Activated CD8-positive, alpha-beta T cell treated with anti-CD3 and anti-CD28 coated beads for 36 hours (primary cell): ENCODE measurements at places on chromosomes 5 and 9. TPM values are rescaled to one million over a fixed set of nuclear protein-coding genes. Genes with fewer than 3 reads are reported as not detected.

DNA sequence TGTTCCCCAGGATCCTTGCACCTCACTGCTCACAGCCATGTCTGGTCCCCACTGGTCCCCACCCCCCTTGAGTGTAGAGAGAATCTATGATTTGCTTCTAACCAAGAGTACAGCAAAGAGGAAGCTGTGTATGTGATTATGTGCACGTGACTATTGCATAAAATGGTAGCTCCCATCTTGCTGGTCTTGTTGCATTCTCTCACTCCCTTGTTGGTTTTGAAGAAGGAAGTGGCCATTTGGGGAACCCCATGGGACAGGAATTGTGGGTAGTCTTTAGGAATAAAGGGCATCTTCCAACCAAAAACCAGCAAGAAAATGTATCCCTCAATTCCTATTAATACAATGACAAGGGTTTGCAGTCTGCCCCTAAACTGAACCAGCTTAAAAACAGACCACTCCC lies 5.2 kb upstream of the FCN2 start:
- H3K4me3 ChIP-seq, result no peak overlapping the region
- no peaks in the 10 kb centered on the region for H3K4me1 ChIP-seq
- DNase-seq, result no peak
- no peak overlapping the region for H3K27ac ChIP-seq
- H3K36me3 ChIP-seq, result no peaks in the 10 kb centered on the region

DNA sequence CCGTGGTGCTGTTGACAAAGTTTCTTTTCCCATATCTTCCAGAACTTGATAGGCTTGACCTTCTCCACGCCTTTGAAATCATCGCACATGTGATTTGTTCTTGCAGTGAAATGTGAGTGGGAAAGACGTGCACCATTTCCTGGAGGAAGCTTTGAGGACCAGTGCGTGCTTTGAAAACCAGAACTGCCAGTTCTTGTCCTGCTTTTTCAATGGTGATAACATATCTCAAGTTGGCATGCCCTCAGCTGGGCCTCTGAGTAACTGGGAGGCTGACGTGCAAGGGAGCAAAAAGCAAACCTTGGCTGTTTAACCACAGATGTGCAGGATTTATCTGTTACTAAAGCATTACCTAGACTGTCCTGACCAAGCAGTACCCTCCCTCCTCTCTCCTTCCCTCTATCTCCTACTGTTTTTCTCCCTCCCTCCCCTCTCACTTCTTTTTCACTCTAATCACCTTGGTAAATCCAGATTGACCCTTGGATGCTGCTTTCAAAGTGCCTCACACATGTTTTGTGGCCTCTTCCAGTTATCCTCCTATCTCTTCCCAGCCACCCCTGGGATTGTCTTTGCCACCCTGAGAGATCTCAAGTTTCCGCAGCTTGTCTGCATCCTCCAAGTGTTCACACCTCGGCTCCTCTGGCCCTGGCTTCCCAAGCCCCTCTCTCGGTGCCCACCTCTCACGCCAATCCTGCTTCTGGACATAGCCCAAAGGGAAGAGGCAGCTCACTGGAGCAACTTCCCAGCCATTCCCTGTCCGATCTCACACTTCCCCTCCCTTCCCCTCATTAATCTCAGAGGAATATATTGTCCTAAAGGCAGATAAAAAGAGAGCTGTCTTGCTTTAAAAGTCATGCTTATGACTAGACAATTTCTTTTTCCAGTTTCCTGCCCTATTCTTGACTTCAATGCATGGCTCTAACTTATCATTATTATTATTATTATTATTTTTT lies 198.3 kb downstream of the ERCC6L2 start:
- no peak overlapping the region for H3K4me3 ChIP-seq
- no peaks in the 10 kb centered on the region for H3K36me3 ChIP-seq
- no peak for DNase-seq
- no peaks in the 10 kb centered on the region for H3K4me1 ChIP-seq
- no peaks in the 10 kb centered on the region for H3K27me3 ChIP-seq

DNA sequence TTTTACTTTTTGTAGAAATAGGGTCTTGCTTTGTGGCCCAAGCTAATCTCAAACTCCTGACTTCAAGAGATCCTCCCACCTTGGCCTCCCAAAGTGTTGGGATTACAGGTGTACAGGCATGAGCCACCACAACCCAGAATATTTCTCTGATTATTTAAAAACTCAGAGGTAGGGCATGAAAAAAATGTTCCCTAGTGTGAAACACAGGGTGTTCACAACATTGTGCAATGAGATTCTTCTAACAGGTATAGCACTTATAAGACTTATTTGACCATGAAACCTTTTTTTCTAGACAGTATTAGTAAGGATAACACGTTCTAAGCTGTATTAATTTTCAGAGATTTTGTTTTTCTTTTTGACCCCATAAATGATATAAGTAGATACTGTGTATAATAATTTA lies 13.1 kb upstream of the PTGER4 start:
- H3K4me1 ChIP-seq, result peaks cover 27% of the 10 kb centered on the region
- H3K27ac ChIP-seq, result no peak overlapping the region
- no peak overlapping the region for H3K4me3 ChIP-seq
- no peaks in the 10 kb centered on the region for H3K36me3 ChIP-seq

DNA sequence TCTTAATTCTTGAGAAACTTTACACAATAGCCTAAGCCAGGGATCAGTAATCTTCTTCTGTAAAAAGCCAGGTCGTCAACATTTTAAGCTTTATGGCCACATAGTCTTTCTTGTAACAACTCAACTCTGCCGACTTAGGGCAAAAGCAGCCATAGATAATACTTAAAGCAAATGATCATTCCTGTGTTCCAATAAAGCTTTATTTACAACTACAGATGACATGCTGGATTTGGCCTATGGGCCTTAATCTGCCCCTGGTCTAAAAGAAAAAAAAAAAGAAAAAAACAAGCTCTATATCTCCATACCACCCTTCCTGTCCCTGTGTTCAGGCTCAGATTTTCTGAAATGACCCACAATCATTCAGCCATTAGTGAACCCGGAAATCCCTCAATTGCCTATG lies 220.3 kb downstream of the ENC1 start:
- no peak for DNase-seq
- H3K27me3 ChIP-seq, result peaks cover 8% of the 10 kb centered on the region
- no peaks in the 10 kb centered on the region for H3K36me3 ChIP-seq
- H3K27ac ChIP-seq, result no peak overlapping the region

DNA sequence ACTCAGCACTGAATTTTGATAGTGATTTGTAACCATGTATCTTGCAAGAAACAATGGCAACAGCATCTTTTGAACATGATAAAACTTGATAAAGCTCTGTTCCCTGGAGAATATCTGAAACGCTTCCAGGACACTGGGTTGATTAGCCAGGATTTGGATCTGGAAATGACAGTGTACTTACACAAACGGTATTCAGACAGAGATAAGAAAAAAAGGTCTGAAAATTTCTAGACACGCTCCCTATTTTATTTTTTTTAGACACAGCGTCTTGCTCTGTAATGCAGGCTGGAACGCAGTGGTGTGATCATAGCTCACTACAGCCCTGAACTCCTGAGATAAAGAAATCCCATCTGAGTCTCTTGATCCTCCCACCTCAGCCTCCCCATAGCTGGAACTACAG lies 109.0 kb downstream of the GNAQ start:
- H3K27ac ChIP-seq, result no peak overlapping the region
- H3K36me3 ChIP-seq, result peaks cover 14% of the 10 kb centered on the region
- no peak overlapping the region for H3K4me3 ChIP-seq
- DNase-seq, result no peak

DNA sequence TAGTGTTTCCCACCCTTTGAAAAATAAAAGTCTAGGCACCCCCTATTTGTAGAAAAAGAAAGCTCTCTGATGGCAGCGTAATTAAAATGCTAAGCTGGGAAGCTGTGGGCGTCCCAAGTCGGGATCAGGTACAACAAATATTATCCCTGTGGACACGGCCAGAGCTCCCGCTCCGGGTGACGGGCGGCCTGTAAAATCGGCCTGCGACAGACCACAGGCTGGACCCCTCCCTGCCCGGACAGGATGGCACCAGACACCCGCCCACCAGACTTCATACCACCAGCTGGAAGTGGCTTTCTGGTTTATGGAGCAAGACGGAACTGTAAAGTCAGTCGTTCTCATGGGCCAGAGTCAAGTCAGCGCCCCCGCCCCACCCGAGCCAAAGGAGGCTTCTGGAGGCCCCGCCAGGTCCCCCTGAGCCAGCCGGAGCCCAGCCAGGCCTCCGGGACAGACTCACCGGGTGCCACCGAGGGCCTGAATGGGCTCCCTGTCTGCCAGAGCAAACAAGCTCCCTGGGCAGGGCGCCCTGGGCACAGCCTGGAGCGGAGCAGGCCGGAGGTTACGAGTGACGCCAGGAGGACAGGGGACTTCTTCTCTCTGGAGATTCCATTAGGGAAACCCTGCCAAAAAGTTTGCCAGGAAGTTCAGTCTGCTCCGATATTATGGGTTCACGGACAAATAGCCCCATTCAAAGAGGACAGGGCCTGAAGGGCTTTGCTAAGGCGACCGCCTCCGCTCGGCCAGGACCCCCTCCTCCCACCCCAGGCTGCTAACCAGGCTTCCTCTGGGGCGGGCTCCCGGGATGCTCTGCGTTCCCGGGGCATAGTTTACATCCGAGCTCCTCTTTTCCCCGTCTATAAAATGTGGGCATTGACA lies 173.7 kb downstream of the ERCC6L2 start:
- peaks cover 12% of the 10 kb centered on the region for H3K4me1 ChIP-seq
- H3K4me3 ChIP-seq, result no peak overlapping the region
- peaks cover 1% of the 10 kb centered on the region for H3K27me3 ChIP-seq
- no peak overlapping the region for H3K27ac ChIP-seq

DNA sequence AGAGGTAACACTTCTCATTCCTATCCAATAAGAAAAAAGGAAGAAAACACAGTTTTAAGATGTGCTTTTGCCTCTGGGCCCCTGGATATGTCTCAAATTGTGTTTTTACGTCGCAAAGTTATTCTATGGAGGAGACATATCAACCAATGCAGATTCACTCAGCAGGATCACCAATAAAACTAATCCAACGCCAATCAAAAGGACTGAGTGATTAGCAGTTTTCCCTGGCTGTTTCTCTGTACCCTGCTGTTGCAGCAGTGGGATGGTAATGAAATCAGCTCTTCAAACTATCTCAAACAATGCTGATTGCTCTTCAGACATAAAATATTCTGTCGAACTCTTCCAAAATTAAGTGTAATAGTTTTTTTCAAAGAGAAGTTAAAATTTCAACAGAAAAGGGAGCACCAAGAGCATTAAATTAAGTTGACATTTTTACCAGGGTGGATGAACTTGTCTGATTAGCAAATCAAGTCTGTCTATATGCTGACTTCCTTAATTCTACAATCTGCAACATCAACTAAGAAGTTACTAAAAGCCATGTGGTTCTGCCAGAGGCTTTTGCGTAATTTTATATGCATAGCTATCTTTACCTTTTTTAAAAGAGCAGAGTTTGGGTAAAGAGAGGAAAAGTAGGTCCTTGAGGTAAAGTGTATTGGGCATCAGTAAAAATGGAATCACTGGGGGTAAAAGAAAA lies 9.7 kb upstream of the HK3 start:
- H3K27ac ChIP-seq, result no peak overlapping the region
- peaks cover 13% of the 10 kb centered on the region for H3K4me1 ChIP-seq
- DNase-seq, result no peak
- H3K36me3 ChIP-seq, result peaks cover 31% of the 10 kb centered on the region
- no peak overlapping the region for H3K4me3 ChIP-seq

DNA sequence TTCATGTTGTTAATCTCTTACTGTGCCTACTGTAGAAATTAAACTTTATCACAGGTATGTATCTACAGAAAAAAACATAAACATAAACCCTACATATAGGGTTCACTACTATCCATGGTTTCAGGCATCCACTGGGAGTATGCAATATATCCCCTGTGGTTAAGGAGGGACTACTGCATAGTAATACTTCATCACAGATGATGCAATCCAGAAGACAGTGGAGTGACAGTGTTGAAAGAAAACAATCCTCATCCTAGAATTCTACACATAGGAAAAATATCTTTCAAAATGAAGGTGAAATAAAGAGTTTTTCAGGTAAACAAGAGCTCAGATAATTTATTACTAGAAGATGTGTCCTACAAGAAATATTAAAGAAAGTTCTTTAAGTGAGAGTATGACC lies 105.9 kb downstream of the HOMER1 start:
- no peak overlapping the region for H3K4me3 ChIP-seq
- peaks cover 30% of the 10 kb centered on the region for H3K36me3 ChIP-seq
- H3K4me1 ChIP-seq, result no peaks in the 10 kb centered on the region

DNA sequence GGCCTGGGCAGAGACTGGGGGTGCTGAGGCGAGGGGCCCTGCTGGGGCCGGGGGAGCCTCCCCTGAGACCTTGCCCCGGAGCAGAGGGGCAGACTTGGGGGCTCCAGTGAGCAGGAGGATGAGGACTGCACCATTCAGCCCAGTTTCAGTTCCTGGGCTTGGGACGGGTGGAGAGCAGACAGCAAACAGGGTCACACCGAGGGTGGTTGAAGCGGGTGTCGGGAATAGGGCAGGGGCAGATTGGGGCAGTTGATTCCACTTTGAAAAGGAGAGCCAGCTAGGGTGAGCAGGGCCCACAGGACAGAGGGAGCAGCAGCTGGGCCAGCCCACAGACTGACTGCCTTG lies 4.5 kb downstream of the GRK6 start:
- H3K4me1 ChIP-seq, result peaks cover 57% of the 10 kb centered on the region
- peak overlapping the region; percentile 97 for H3K4me3 ChIP-seq
- H3K27me3 ChIP-seq, result no peaks in the 10 kb centered on the region
- no peak for DNase-seq
- peaks cover 80% of the 10 kb centered on the region for H3K36me3 ChIP-seq
- H3K27ac ChIP-seq, result peak overlapping the region; percentile 98

- peaks cover 23% of the 10 kb centered on the region for H3K27me3 ChIP-seq
- H3K4me1 ChIP-seq, result no peaks in the 10 kb centered on the region
- H3K4me3 ChIP-seq, result no peak overlapping the region
- no peaks in the 10 kb centered on the region for H3K36me3 ChIP-seq
- no peak for DNase-seq
These were observed 118.6 kb downstream of the GABBR2 start for GRCh38 chr9:98590101-98590500.

- H3K27me3 ChIP-seq, result peaks cover 9% of the 10 kb centered on the region
- DNase-seq, result no peak
- H3K4me3 ChIP-seq, result no peak overlapping the region
- H3K27ac ChIP-seq, result no peak overlapping the region
- no peaks in the 10 kb centered on the region for H3K36me3 ChIP-seq
These were observed 133.9 kb downstream of the FSTL4 start for GRCh38 chr5:133478199-133478985.

- H3K4me1 ChIP-seq, result no peaks in the 10 kb centered on the region
- DNase-seq, result no peak
- H3K27ac ChIP-seq, result no peak overlapping the region
- no peak overlapping the region for H3K4me3 ChIP-seq
- H3K27me3 ChIP-seq, result no peaks in the 10 kb centered on the region
These were observed 439.9 kb upstream of the KLF4 start for GRCh38 chr9:107929443-107929842.

GRCh38 chr9:33044162-33044673 lies 19.1 kb downstream of the DNAJA1 start:
- H3K4me3 ChIP-seq, result peak overlapping the region; percentile 69
- H3K27ac ChIP-seq, result peak overlapping the region; percentile 47
- no peaks in the 10 kb centered on the region for H3K27me3 ChIP-seq
- peak; percentile 85 for DNase-seq

GRCh38 chr9:111095441-111095840 lies 57.2 kb upstream of the LPAR1 start:
- no peak overlapping the region for H3K27ac ChIP-seq
- H3K4me1 ChIP-seq, result no peaks in the 10 kb centered on the region
- H3K27me3 ChIP-seq, result peaks cover 1% of the 10 kb centered on the region

GRCh38 chr9:37540634-37541033 lies 35.5 kb downstream of the FBXO10 start:
- H3K27me3 ChIP-seq, result no peaks in the 10 kb centered on the region
- no peak overlapping the region for H3K4me3 ChIP-seq
- no peak for DNase-seq
- no peak overlapping the region for H3K27ac ChIP-seq
- peaks cover 9% of the 10 kb centered on the region for H3K36me3 ChIP-seq

- no peak for DNase-seq
- no peak overlapping the region for H3K4me3 ChIP-seq
- H3K27me3 ChIP-seq, result no peaks in the 10 kb centered on the region
These were observed 582.6 kb upstream of the TLE4 start for GRCh38 chr9:78989031-78989658.

NDUFA8 gene
- 48.3 TPM for total RNA-seq

CDO1 gene
- total RNA-seq, result 0.22 TPM

CAMK4 gene
- total RNA-seq, result 80.7 TPM
